ENCODE measurements at places on chromosomes 11 and 22.

DNA sequence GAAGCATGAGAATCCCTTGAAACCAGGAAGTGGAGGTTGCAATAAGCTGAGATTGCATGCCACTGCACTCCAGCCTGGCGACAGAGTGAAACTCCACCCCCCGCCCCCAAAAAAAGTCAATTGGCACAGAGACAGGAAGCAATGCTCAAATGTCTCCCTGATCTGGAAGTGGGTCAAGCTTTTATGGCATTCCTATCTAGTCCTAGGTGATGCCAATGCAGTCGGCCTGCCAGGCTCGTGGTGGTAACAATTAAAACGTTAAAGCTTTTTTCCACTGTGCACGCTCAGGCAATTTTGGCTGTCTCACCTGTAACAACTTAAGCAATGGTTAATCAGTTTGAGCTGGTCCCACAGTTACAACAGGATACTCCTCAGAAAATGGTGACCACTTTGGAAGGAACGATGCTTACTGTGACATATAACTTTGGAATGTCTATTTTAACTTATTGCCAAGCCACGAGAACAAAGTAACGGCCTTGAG lies 18.9 kb upstream of the PISD start:
- no peak for DNase-seq

- DNase-seq, result no peak
These were observed 2.2 kb downstream of the YAP1 start for GRCh38 chr11:102112509-102112821.

GRCh38 chr11:107562647-107563208 lies 2.8 kb downstream of the ALKBH8 start:
- DNase-seq, result no peak

DNA sequence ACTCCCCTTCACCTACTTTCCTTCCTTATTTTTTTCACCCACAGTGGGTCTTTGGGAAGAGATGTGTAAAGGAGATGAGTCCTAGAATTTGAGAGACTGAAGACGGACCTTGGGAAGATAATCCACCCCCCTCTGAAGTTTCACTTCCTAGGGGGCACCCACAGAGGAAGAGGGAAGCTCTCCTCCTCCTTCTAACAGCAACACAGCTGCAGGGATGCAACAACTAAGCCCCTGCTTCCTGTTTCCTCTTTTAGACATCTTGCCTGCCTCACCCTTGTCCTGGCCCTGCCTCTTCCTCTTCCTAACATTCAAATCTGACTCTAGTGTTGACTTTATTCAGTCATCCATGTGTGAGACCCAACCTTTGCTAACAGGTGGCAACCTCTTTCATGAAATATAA lies 424.6 kb downstream of the BUD13 start:
- DNase-seq, result no peak

GRCh38 chr22:36369004-36369921 lies 18.5 kb downstream of the MYH9 start:
- no peak for DNase-seq

DNA sequence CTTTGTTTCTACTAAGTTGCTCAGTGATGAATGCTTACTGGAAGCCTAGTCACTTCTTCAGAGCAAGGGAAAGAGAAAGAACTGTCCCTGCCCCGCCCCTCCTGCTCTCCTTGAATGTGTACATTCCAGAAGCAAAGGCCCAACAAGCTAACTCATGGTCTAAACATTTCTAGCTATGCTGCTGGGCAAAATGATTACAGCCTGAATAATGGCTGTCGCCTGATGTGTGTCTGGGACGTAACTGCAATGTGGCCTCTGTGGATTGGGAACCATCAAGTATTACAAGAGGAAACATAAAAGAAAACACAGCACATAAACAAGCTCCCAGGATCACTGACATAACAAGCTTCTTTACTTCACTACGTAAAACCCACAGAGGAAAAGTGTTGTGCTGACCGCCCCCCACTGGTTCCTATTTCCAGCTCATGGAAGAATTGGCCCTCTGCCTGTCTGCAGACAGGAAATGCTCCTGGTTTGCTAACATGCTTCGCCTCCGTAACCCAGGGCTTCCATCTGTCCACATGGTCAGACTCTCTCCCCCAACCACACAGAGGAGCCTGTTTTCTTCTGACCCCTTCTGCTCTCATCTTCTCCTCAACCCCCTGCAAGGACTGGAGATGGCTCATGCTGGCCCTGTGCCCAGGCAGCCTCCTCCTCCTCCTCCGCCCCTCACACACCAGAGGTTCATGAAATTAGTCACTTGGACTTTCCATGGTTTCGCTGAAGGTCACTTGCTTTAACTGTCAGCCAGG lies 187.2 kb downstream of the MAML2 start:
- no peak for DNase-seq

DNA sequence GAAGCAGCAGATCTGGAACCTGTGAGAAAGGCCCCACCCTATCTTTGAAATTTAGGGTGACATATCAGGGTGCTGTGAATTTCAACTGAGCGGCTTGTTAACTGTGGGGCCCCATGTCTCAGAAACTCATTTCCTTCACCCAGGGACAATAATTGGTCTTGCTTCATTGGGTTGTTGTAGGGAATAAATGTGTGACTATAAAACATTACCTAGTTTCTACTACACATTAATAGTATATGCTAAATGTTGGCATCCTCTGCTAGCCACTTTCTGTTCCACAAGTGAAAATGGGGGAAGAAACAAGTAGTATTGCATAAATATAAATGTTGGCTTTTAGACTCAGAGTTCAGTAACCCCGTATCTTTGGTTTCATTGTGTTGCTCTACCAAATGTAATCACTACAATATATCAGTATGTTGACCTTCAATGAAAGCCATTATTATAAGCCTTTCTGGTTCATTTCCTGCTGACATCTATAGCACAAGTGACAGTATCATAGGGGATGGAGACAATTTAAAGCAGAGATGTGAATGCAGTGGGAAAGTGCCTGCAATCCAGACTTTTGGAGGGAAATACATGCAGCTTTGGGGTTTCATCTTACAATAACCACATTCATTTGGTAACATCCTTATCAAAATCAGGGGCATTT lies 905.5 kb upstream of the RAG2 start:
- no peak for DNase-seq

DNA sequence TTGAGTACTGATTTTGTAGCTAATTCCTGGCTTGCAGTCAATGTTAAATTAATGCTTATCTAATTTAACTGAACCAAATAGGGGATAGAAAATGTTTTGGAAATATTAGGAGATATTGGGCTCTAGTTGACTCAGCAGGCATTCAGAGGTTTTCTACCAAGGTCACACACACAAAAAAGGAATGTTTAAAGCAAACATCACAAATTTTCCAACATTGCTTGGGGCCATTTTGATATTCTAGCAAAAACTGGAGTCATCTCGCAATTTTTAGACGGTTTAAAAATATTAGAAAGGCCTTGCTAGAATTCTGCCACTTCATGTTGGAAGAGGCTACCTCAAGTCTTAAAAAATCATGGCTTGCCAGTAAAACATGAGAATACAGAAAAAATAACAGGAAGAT lies 2082.1 kb upstream of the RAG2 start:
- no peak for DNase-seq

- no peak for DNase-seq
These were observed 41.0 kb upstream of the AQP11 start for GRCh38 chr11:77548552-77549445.

GRCh38 chr11:103661185-103661584 lies 375.3 kb upstream of the DDI1 start:
- DNase-seq, result no peak

DNA sequence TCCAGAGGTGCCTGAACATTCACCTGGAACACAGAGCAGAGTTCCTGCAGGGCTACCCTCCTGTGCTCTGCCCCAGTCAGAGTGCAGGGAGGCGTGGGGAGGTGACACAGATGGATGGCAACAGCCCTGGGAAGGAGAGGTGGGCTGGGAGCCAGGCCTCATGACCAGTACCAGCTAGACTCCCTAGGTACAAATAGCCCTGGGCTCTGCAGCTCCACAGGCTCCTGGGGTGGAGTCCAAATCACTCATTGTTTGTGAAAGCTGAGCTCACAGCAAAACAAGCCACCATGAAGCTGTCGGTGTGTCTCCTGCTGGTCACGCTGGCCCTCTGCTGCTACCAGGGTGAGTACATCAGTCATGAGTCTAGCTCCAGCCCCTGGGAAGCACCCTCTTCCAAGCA lies at the start of gene SCGB1D2:
SCGB1D2 (plus strand) TSS at position 219 of the 400 bp plus-strand sequence; CDS start at position 288, 69 bp downstream.
- no peak for DNase-seq

DNA sequence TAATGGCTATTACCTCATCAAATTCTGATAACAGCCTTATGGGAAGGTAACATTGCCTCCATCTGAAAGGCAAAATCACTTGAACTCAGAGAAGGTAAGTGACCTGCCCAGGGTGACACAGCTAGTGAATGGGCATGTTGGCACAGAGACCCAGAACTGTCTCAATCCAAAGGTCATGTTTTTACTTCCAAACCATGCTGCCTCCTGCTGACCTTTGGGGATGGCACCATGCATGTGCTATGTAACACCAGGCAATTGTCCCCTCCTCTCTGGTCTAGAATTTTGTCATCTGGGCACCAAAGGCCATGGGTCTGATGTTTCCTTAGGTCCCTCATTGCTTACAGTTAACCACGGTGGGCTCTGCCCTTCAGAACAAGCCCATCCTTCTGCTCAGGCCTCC lies 417.4 kb downstream of the SOX6 start:
- DNase-seq, result no peak

DNA sequence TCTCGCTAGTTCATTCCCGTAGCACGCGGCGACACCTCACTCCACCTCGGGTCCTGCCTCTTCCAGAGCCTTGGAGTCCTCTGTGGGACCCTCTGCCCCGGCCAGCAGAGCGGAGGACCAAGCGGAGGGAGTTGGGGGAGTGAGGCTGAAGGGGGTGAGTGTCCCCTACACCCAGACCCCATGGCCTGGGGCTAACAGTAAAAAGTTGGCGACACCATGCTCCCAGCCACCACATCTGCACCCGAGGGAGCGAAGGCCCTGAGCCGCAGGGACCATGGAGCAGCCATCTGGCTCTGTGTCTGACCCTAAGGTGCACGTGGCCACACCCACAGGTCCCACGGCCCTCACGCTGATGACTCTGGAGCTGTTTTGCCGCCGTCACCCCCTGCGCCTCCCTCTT lies 293.8 kb downstream of the BRD1 start:
- DNase-seq, result no peak

DNA sequence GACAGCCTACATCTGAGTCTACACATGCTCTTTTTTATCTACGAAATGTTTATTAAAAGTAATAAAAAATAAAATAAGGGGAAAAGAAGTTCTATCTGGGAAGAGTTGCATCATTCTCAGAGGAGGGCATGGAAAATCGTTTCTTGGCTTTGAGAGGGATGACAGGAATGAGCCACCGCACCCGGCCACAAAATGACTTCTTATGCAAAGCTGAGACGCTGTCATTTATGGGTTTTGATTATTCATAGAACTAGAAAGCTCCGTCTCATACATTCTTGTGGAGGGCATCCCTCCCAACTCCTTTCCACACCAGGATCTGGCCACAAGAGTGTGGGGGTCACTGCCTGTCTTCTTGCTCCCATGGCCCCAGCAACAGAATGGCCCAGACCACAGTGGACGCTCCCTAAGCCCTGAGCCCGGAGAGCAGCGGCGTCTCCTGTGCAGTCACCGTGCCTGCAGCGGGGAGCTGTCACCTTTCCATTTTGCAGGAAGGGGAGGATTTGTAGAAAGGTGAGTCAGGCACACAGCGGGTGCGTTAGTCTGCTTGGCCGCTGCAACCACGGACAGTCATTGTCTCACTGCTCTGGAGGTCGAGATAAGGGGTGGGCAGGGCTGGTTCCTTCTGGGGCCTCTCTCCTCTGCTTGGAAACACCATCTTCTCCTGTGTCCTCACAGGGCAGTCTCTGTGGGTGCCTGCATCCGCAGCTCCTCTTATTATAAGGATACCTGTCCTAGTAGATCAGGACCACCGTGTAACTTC lies 1388.7 kb downstream of the BRD1 start:
- DNase-seq, result no peak

DNA sequence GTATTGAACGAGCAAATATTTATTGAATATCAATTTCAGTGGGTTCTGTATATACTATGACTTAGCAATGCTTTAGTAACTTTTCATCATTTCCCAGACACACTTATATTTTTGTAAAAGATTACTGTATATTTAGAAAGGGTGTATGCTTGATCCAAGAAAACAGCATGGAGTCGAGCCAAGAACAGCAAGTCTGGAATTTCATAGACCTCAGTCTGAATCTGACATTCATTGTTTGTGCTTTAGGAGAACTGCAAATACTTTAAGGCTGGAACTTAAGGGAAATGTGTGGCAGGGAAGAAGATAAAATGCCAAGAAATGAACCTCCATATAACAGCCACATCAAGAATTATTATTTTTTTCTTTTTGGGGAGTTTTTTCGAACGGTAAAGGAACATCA lies 1156.8 kb downstream of the LRRC4C start:
- DNase-seq, result no peak

GRCh38 chr11:47938791-47939560 lies 41.4 kb upstream of the PTPRJ start:
- DNase-seq, result no peak

- DNase-seq, result peak; percentile 32
These were observed 454 bp upstream of the OTUB1 start for GRCh38 chr11:63985812-63986155.

DNA sequence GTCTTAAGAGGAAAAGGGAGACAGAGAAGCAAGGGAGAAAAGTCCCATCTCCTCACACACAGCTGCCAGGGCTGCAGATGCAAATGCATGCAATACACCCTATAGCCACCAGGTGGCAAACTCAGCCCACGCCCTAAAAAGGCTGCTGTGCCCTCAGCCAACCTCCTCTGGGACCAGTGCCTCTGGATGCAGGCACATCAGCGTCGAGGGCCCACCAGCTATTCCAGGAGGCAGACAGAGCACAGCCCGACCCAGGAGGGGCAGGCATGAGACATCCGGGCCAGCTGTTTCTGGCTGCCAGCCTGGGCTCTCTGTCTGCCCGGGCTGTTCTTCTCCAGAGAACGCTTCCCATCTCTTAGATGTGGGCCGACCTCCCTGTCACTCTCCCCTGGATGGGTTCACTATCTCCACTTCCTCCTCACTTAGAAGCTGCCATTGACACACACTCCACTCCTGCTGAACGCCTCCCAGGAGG lies 39.7 kb downstream of the TPBGL start:
- DNase-seq, result peak; percentile 61
